Naive B cell (primary cell): ENCODE measurements at places on chromosomes 11 and 22. TPM values are rescaled to one million over a fixed set of nuclear protein-coding genes. Genes with fewer than 3 reads are reported as not detected.

Gene FKBP2
- 73.2 TPM for polyA plus RNA-seq

GRCh38 chr11:36779791-36780190, 181.8 kb upstream of the RAG2 start:
- no peak for DNase-seq

Gene OR5A1
- not detected for polyA plus RNA-seq

DNA sequence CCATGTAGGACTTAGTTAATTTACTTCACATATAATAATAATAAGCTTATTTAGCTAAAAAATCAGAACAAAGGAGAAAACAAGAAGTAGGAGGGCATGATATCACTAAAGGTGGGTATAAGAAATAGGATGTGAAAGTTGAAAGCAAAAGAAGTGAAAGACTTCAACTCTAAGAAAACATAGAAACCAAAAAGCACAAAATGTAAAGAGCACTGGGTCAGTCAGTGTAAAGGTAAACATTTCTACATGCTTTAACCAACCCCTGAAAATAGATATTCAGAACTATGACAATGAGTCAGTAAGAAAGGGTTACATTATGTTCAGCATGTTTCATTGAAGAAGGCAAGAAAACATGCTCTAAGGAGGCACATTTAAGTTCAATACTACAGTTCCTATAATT, 298.8 kb downstream of the SWAP70 start:
- DNase-seq: peak; percentile 18

Gene FAM180B
- not detected for polyA plus RNA-seq
